ENCODE measurements at places on chromosomes 16 and 17.

GRCh38 chr16:24728891-24729242, 584 bp upstream of the TNRC6A start:
- DNase-seq = peak; percentile 44

DNA sequence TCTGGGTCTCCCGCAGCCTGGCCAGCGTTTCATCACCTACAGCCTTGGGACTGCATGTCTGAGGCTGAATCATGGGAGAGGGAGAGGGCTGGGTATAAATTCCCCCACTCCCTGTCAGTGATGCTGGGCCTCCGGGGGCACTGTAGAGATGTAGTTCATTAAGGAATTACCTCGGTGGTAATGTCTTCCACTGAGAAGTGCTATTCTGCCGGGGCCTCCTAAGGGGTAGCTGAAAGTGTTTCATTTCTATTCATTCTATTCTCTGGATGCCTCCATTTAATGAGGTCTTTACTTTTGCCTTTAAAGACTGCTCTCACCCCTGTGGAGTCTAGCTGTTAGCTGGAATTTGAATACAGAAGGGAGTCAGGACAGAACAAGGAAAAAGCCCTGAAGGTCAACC, 116.4 kb upstream of the HS3ST4 start:
- no peak for DNase-seq

DNA sequence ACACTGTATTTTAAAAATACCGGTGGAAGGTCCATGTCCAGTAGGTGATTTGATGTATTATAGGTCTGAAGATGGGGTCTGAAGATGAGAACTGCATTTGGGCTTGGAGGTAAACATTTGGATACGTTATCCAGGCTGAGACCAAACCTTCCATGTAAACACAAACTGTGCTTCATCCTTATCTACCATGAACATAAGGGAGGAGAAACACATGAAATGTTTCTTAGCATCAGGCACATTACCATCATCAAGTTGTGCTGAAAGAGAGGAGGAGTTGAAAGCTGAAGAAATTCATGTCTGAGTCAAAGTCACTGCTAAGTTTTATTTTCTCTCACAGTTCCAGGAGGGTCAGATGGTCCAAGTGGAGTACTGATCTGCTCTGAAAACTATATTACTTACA, 11.4 kb downstream of the SF3B3 start:
- DNase-seq = no peak

DNA sequence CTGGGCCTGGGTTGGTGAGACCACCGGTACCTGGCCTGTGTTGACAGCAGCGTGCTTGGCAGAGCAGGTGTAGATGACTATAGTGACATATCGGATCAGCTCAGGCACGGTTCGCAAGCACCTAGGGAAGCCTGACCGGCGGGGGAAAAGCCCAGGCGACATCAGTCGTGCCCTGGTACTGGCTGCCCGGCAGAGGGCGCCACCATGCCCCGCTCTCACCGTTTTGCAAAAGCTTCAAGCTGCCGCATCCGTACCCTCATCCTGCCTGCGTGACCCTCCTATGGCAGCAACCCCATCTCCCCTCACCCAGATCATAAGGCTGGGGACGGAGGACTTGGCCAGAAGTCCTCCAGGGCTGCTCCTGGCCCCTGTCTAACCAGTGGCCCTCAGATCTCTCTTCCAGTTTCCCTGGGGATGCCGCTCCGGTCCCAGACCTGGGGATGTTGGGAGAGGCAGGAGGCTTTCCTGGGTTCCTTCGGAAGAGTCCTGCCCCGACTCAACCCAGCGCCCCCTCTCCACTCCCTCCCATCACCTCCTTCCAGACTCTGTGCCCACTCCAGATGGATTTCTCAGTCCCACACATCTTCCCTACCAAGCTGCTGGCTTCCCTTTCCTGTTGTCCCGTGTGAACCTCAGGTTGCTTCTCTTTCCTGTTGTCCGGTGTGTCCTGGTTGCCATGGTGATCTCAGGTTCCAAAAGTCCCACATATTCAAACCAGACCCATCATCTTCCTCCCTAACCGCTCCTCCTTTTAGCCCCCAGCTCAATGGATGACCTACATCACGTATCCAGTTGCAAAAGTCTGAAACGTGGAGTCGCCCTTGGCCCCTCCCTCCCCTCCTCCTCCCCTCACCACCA, 13.7 kb downstream of the ALOX12B start:
- DNase-seq = peak; percentile 81

GRCh38 chr17:4229627-4230541, 33.9 kb downstream of the ANKFY1 start:
- DNase-seq = no peak

DNA sequence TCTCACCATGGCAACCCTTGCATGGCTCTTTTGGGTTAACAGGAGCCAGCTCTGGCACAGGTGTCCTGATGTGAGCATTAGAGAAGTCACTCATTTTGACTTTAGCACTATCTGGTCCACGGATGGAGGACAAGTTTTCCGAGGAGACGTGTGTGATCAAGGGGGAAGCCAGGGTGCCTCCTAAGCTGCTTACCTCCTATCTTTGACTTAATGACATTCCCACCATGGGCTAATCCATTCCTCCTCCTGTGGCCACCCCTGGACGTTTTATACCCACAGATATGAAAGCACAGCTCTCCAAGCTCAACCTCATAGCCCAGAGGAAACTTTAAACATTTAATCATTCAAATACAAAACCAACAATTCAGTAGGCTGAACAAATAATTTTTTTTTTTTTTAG, 18.8 kb downstream of the MPP2 start:
- no peak for DNase-seq

DNA sequence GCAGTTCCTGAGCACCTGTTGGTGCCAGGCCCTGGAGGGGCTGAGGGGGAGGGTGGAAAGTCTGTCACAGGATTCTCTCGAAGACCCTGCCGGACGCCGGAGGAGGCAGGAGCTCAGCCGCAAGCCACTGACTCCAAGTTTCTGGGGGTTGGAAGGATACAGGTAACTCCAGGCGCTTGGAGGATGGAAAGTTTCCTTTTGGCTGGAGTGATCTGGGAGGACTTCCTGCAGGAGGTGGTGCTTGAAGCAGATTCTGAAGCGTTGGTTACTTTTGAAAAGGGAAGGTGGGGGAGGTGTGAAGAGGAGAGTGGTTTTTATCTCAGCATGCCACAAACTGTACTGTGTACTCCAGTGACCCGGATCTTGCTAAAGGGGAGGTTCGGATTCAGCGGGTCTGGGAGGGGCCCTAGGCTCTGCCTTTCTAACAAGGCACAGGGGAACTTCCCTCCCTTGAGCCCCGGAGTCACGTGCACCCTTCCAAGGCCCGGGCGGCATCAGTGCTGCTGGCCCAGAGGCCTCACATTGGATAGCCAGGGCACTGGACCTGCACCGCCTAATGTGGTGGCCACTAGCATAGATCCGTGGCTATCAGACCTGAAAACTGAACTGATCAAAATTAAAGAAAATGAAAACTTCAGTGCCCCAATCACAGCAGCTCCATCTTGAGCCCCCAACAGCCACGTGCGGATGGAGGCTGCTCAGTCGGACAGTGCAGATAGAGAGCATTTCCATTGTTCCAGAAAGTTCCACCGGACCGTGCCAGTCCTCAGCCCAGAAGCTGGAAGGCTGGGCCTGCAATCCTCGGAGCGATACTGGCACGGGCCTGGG, 42.2 kb upstream of the GSE1 start:
- DNase-seq = peak; percentile 97

DNA sequence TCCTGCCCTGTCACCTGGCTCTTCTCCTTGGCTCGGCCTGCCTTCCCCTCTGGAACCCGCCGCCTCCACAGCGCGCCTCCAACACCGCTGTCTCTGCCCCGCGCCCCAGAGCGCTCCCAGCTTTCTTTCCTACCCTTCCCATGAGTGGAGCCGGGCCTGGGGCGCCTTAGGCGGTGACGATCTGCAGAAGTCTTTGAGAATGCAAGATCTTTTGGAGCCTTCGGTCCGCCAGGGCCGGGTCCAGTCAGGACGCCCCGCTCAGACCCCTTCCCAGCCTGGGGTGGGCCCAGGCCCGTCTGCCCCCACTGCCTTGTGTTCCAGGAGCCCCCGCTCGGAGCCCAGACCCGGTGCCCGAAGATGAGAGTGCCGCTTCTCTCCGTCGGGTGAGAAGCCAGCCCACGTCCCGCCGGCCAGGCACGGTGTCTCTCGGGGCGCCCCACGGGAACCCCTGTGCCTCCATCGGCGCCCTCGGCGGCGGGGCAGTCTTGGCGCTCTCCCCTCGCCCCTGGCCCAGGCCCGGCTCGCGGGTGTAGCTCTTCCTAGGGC, 40.0 kb downstream of the MRM1 start:
- DNase-seq = no peak

DNA sequence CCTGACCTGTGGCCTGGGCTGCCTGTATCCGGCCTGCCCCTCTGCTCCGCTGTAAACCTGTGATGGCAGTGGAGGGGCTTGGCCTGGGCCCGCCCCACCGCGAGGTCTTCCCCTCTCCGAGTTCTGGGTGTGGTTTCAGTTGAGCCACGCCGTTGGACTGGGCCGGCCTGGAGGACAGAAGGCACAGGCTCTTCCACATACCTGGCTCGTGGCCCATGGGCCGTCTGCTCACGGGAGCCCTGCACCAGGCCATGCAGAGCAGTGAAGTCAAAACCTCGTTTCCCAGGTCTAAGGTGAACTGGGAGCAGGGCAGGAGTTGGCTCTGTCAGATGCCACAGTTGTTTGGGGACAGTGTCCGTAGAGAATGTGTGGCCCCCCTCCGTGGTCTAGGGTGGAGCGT, 5.6 kb upstream of the RNPS1 start:
- no peak for DNase-seq

Data from OCI-M1 (cell line).